ENCODE measurements at places on chromosomes 5 and 9.
A peak's percentile ranks its signal among the peaks of the same experiment; 100 is the strongest.

DNA sequence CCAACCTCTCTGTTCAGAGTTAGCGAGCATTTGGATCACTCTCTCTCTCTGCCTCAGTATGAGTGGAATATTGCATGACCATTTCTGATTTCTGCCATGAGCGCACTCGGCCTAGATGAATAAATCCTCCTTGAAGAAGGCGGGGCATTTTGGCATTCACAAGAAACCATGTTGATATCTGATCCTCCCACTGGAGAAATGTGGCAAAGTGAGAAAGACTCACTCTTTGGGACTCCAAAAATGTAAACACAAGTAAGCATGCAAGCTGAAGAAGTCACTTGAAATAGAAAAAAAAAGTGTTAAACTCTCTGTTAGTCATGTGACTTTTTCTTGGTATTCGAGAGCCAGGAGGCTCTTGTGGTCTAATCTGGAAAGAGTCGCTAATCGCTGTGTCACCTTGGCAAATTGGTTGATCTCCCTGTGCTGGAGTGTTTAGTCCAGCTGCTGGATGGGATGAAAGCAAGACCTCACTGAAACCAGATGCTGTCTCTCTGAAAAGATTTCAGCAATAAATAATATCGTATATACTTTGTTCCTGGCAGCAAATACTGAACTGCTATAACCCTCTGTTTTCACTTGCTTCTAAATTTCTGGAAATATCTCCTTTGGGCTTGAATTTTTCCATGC, 95.5 kb downstream of the GHR start:
- DNase-seq = no peak

GRCh38 chr9:126397056-126397455, 70.4 kb downstream of the MVB12B start:
- no peak for DNase-seq

GRCh38 chr9:135990468-135991429, 29.6 kb upstream of the UBAC1 start:
- DNase-seq = peak; percentile 40

GRCh38 chr9:116308076-116308475, 154.5 kb downstream of the PAPPA start:
- DNase-seq = no peak

- no peak for DNase-seq
These were observed 13.4 kb upstream of the OR13C8 start for GRCh38 chr9:104555521-104555920.

DNA sequence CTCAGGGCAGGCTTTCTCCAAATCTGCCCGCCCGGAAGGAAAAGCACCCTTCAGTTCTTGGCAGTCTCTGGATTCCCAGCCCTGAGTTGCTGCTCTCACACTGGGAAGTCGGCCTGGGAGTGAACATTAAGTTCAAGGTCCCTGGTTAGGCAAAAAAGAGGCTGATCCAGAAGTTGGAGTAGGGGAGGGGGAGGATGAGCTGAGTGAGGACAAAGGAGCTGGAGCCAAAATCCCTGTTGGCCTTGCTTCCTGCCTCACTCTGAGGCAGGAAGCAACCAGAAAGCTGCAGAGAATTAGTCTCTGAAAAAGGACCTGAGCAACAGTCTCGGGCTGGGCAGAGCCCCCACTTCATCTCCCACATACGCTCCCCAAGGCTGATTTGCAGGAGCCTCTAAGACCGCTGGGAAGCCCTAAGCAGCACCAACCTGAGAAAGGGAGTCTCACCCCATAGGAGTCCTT, 15.0 kb upstream of the RPS14 start:
- no peak for DNase-seq

DNA sequence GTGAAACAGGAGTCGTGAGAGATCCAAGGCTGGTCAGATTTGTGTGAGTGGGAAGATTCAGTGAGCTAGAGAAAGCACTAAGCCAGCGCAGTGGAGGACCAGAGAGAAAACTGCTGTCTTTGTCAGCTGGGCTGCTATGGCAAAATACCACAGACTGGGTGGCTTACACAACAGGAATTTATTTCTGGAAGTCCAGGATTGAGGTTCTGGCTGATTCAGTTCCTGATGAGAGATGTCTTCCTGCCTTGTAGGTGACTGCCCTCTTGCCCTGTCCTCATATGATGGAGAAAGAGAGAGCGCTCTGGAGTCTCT, 24.2 kb upstream of the ANKRD33B start:
- no peak for DNase-seq

DNA sequence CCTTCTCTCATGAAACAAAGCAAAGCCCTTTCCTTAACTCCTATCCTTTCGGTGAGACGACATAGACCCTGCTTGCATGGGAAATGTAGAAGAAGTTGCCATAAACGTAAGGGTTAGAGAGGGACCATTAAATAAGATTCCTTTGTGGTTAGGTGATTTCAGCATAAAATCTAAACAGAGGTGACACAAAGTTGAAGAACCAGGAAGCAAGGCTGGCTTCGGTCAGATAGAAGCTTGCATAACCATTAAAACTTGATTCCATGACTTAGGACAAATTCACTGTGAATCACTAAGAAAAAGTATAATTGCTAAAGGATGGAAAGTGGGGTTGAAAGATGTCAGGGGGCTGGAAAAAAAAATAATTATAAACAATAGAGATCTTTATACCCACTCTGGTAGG, 30.9 kb upstream of the ABLIM3 start:
- DNase-seq = no peak

DNA sequence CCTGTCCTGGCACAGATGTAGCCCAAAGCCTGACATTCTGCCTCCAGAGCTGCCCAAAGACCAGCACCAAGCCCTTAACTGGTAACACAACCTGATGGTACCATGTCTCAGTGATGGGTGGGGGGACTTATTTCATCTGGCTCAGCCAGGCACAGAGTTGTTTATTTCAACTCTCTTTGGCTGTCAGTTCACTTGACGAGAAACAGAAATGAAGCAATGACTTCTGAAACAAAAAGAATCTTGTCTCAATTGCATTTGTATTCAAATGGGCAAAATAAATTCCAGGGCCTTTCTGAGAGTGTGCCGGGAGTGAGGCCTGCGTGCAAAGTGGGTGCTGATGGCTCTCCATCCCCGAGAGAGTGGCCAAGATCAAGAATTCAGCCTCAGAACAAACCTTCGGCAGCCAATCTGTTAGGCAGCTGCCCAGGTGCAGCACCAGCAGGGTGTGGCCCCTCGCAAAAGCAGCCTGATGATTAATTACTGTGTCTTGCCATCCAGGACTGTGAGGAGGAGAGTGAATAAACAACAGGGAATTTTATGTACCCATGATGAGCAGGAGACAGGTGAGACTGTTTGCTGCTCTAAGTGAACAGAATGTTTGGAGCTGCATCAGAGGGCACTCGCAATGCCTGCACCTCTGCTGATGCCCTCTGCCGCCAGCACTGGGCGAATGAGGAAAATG, 238.0 kb downstream of the HSPA4 start:
- DNase-seq = no peak

GRCh38 chr9:133252301-133253020, 22.5 kb downstream of the ABO start:
- no peak for DNase-seq

GRCh38 chr9:126024581-126025230, 277.5 kb downstream of the PBX3 start:
- DNase-seq = no peak

DNA sequence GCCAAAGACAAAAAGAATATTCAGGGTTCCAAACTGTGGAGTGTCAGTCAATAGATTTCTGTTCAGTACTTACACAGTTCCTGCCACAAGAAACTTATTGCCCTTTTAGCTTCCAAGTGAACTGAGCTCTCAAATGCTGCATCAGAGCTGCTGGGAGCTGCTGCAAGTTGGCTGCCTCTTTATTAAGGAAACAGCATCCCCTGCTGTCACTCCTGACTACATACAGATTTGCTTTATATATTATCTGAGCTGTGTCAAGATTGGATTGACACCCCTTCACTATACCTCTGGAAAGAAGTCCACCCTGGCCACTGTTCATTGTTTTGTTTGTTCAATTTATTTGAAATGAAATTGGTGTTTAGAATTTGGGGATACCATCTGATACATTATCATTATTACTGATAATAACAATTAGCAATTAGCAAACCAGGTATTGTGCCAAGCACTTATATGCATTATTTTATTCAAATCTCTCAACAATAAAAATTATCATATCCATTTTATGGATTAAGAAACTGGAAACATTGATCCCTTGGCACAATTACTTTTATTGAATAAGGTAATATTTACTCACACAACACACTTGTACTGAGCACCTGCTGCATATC, 16.4 kb upstream of the C5orf58 start:
- DNase-seq = peak; percentile 70

GRCh38 chr5:56763711-56764466, 51.5 kb upstream of the MAP3K1 start:
- DNase-seq = peak; percentile 93

- no peak for DNase-seq
These were observed 19.1 kb upstream of the DELE1 start for GRCh38 chr5:141904551-141904950.

GRCh38 chr5:169933616-169934015, 46.7 kb downstream of the INSYN2B start:
- DNase-seq = no peak

DNA sequence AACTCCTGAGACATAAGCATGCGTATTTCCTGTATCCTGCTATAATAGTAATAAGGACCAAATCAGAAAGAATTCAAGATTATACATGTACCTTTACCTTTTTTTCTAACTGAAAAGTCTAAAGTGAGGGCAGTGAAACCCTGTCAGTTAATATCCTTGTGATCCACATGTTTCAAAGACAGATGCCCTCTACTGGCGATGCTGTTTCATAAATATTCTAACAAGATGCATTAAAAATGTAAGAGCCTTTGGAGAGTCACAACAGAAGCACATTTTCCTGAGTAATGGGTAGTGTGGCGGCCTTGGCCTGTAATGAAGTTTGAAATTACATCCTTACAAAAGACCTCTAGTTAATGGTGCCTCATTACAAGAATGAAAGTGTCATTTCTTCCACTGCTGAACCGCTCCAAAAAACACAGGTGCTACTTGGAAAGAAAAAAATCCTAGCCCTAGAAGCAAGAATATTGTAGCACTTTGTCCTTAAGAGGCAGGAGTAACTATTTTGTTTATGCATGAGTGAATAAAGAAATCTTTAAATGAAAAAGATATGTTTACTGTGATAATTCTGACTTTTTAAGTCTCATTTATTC, 232.6 kb downstream of the EPB41L4A start:
- DNase-seq = peak; percentile 48

DNA sequence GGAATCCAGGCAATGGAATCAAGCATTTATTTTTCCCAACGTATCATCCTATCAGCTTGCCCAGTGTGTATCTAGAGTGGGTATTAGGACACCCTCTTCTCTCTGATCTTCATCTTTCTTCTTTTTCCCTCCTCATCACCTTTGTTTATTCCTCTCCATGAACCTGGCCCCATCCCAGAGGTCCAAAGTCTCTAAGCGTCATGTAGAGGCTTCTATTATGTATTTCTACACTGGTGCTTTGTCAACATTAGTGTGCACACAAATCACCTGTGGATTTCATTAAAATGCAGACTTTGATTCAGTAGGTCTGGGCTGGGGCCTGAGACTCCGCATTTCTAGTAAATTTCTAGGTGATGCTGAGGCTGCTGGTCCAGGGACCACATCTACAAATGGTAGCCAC, 19.8 kb upstream of the PIP5K1B start:
- no peak for DNase-seq

- no peak for DNase-seq
These were observed 59.6 kb downstream of the MLANA start for GRCh38 chr9:5950261-5950660.

- DNase-seq = no peak
These were observed 83.5 kb downstream of the FSTL4 start for GRCh38 chr5:133528841-133529240.

GRCh38 chr9:134629586-134630392, 11.8 kb upstream of the COL5A1 start:
- DNase-seq = no peak

DNA sequence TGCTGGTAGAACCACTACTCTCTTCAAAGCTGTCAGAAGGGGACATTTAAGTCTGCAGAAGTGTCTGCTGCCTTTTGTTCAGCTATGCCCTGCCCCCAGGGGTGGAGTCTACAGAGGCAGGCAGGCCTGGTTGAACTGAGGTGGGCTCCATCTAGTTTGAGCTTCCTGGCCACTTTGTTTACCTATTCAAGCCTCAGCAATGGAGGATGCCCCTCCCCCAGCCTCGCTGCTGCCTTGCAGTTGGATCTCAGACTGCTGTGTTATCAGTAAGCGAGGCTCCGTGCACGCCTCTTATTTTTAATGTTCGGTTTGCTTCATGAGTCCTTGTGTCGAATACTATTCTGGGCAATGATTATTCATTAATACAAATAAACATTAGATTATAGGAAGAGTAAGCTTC, 3.1 kb upstream of the SLC27A6 start:
- no peak for DNase-seq

- peak; percentile 85 for DNase-seq
These were observed 97.8 kb upstream of the IQGAP2 start for GRCh38 chr5:76305269-76305668.
